ENCODE measurements at places on chromosomes 1 and 21.

DNA sequence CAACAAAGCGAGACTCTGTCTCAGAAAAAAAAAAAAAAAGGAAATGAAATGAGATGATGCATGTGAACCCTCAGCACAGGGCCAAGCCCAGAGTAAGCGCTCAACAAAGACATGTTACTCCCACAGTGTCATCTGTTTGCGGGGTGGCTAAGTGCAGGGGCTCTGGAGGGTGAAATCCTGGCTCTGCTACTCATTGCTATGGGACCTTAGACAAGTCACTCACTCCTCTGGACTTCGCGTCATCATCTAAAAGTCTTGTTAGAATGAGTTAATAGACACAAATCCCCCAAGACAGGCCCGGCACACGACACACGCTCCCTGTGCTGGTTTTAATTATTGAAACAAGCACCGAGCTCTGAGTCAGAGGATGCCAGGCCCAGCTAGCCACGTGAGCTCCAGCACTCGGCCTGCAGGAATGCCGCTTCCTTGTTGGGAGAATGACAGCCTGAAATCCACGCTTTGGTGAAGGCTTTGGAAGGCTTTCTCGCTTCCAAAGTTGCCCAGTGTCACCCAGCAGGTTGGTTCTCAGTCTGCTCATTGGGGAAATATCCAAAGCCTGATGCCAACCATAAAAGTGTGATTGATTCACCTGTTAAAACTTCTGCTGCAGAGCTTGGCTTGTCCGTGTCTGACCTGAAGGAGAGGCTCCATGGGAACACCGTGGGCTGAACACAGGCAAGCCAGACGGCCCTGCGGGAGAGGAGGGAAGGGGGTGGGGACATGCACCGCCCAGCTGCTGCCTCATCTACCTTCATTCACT, 36.7 kb upstream of the TARDBP start:
- DNase-seq = no peak

DNA sequence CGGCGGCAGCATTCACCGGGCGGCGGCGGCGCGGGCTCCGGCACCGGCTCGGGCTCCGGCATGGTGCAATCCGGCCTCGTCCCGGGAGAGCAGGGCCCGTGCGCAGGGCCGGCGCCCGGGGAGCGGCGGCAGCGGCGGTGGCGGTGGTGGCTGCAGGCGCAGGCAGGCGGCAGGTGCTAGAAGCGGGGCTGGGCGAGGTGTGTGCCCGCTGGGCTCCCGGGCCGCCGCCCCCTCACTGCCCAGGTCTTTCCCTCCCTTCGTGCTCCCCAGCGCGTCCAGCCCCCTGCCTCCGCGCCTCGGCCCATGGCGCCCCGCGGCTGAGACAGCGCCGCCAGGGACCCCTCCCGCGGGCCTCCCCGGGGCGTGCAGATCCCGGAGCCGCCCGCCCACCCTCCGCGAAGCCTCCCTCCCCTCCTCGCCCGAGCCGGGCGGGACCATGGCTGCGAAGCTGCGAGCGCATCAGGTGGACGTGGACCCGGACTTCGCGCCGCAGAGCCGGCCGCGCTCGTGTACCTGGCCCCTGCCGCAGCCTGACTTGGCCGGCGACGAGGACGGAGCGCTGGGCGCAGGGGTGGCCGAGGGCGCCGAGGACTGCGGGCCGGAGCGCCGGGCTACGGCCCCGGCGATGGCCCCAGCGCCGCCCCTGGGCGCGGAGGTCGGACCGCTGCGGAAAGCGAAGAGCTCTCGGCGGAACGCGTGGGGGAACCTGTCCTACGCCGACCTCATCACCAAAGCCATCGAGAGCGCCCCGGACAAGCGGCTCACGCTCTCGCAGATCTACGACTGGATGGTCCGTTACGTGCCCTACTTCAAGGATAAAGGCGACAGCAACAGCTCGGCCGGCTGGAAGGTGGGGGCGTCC, 492 bp downstream of the FOXO6 start:
- DNase-seq = no peak

GRCh38 chr1:203596673-203597210, 29.9 kb upstream of the ATP2B4 start:
- DNase-seq = no peak

- DNase-seq = no peak
Measured at GRCh38 chr1:63264161-63264560, 58.2 kb upstream of the FOXD3 start.

GRCh38 chr1:112508278-112509004, at the start of gene WNT2B:
WNT2B (plus strand) TSS chr1:112508965; CDS start chr1:112509263, 298 bp downstream.
- DNase-seq = no peak

DNA sequence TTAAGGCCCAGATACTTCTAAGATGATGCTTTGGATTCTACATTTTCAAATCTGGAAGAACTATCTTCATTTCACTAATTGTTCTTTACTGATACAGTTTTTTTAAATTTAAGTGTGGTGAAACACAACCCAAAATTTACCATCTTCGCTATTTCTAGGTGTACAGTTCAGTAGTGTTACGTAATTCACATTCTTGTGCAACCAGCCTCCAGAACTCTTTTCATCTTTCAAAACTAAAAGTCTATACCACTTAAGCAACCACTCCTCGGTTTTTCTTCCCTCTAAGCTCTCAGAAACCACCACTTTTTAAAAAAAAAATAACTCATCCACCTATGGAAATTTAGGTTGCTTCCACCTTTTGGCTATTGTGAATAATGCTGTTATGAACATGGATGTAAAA, 220.7 kb downstream of the PDE4B start:
- no peak for DNase-seq

DNA sequence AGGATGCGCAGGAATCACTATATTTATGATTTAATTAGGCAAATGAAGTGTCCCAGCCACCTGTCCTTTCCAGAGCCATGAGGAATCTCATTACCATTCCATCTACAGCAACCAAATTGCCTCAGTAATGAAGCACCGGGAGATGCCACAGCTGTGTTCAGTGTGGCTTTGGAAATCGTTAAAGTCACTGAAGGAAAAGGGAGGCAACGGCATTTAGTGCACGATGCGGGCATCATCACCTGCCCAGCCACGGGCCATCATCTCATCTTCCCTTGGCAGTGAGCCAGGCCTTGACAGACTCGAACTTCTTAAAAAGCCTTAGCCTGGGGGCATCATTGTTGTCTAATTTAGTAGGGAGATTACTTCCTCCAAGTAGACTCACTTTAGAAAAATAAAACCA, 67.8 kb downstream of the CNIH3 start:
- DNase-seq = no peak

GRCh38 chr1:158930504-158930903, 848 bp upstream of the PYHIN1 start:
- no peak for DNase-seq

GRCh38 chr1:159916242-159917051, 8.9 kb downstream of the TAGLN2 start:
- DNase-seq = no peak

DNA sequence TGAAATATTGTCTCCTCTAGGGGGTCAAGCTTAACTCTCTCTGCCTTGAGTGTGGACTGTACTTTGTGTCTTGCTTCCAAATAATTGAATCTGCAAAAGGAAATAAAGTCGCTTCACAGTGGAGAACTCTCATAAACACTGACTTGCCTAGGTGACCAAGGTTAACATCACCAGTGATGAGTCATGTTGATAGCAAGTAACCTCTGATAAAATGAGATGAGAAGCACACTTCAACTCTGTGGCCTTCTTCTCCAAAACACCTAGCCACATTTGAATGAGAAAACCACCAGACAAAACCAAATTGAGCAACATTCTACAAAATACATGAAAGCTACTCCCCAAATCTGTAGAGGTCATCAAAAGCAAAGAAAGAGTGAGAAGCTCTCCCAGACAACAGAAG, 37.6 kb downstream of the PDE4B start:
- no peak for DNase-seq

- no peak for DNase-seq
Measured at GRCh38 chr1:162004441-162004950, 19.2 kb downstream of the OLFML2B start.

- no peak for DNase-seq
Measured at GRCh38 chr1:45569571-45569961, 14.3 kb upstream of the NASP start.

DNA sequence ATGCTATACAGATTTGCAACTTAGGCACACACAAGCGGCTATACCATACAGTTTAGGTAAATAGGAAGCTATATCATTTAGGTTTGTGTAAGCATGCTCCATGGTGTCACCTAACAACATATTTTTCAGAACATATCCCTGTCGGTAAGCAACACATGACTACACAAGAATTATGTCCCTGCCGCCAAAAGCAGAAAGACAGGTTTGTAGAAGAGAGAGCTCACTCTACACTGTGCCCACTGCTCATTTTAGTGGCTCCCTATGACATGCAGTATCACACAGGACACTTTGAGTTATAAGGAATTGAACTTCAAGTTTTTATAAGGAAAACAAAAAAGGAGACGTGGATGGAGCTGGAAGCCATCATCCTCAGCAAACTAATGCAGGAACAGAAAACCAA, 132.5 kb upstream of the KAZN start:
- DNase-seq = no peak

DNA sequence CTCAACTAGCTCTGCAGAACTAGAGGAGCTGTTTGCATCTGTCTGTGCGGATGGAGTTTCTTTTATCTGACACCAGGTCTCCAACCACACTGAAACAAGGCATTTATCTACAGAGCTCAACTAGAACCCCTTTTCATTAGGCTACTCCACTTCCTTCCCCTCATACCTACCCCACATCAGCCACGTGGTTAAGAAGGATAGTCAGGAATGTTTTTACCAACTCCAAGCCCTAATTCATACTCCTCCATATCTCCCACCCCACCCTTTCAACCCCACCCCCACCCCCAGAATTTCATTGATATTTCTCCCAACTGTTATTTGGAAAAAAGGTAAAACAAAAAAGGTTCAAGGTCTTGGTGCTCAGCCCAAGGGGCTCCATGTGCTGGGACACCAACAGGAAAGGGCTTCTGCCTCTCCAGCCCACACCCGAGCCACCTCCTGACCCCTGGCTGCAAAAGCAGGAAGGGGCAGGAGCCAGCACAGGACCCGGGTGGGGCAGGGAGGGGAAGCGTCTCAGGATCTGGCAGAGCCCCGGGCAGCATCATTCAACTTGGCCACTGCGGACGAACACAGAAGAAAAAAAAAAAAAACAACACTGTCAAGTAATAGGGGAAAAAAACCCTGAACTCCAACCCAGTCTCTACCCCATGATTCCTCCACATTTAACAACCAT, 7.0 kb downstream of the ENSA start:
- no peak for DNase-seq

DNA sequence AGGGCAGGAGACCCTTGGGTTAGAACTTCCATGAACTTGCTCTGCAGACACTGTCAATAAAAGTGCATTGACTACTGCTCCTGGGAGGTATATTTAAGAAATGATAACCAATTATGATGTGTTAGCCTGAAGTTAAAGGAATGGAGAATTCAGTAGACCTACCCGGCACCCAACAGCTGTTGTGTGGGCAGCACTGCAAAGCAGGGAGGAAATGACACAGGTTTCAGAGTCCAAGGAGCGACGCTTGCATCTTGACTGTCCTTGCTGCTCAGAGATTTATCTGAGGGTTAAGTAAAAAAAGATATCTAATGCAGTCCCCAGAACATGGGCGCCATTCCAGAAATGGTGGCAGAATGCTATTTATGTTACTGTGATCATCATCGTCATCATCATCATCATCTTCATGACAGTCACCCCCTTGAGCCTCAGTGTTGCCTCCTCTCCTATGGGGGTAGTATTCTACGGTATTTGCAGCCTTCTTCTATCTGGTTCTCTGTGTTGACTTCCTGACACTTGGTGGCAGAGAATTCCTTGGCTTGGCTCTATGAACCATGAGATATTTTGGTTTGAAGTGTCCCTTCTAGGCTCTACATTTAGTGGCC, 225.9 kb downstream of the KAZN start:
- DNase-seq = no peak

- DNase-seq = no peak
Measured at GRCh38 chr1:32770741-32771548, 46.2 kb downstream of the YARS1 start.

GRCh38 chr1:228803421-228803820, 68.1 kb downstream of the RHOU start:
- DNase-seq = no peak

DNA sequence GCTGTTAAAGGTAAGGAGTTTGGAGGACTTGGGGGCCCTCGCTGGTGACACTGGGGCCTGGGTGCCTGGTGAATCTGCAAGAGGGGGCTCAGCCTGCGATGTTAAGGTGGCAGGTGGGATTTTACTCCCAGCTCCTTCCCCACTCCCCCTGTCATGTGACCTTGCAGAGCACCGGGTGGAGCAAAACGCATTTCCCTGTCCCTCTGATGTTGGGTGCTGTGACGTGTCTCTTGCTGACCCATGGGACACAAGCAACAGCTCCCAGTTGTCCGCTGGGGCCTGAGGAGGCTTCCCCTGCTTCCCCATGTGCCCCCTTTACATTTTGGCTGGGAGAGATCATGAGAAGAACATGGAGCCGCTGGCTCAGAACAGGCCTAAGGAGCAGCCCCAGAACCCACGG, 319.0 kb downstream of the MATN1 start:
- DNase-seq = no peak

DNA sequence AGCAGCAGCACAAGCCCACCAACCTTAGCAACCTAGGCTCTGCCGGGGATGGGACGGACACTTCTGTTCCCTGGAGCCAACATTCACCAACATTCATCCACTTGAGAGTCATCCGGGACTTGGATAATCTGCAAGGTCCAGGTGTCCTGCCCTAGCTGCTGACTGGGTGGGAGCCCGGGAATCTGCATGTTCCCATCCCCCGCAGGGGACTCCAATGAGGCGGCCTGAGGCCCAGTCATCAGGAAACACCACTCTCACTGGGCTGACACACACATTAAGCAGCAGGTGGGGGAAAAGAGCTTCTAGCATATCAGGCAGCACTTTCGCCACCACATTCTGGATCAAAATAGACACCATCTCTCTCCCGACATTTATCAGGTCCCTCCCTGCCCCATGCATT, 38.4 kb upstream of the CCSAP start:
- DNase-seq = no peak

GRCh38 chr1:230905733-230906132, 37.4 kb upstream of the C1orf198 start:
- no peak for DNase-seq

DNA sequence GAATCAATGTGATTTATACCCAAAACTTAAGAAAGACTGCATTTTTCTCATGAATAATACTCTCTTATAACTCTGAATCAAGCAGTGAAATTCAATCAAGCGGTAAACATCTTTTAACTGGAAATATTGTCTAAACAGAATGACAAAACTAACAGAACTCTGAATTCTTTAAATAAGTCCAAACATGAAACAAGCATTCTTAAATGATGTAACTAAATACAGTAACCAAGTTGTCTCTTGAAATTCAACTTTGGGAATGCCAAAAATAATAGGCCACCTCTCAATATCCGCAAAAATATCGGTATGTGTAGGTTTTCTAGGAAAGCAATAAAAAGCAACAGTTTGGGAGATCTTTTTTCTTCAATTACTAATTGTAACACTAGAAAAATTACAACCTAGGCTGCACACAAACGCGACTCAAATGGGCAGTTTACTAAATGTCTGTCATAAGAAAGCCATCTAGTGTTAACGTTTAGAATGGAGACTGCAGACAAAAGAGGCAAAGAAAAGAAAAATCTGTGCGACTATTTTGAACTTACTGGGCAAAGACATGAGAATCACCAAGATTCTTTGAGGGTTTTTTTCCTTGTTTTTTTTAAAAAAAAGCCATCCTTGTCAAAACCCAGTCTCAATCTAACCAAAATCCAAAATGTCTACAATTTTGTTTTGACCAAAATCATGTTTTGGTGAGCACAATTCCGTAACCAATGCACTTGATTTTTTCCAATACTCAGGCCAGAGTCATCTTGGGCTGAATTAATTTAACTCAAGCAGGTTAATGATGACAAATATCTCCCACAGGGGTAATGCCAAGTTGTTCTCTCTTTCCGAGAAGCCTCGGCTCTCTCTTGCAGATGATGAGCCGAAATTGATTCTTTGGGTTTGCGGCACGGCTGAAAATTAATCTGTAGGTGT, 1.3 kb downstream of the SIPA1L2 start:
- no peak for DNase-seq
